ACHN (cell line): ENCODE measurements at places on chromosomes 2 and 18.

DNA sequence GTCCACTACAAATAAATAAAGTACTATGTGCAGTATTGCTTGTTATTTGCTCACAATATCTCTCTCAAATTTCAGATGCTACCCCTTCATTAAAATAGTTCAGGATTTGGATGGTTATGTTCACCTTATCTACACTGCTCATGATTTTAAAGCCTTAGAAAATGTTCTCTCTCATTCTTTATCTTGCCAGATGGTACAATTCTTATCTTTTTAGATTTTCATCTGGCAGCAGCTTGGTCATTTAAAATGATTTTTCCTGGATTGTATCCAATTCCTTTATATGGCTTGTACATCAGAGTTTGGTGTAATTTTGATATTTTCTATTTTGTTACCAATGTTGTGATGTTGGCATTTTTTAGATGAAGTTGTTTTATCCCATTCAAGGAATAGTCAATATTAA lies 10.1 kb upstream of the ADAM23 start:
- DNase-seq: no peak

GRCh38 chr18:4510711-4511110 lies 55.6 kb upstream of the DLGAP1 start:
- DNase-seq: no peak

- DNase-seq: no peak
Measured at GRCh38 chr2:217958206-217958883, 44.5 kb downstream of the TNS1 start.

DNA sequence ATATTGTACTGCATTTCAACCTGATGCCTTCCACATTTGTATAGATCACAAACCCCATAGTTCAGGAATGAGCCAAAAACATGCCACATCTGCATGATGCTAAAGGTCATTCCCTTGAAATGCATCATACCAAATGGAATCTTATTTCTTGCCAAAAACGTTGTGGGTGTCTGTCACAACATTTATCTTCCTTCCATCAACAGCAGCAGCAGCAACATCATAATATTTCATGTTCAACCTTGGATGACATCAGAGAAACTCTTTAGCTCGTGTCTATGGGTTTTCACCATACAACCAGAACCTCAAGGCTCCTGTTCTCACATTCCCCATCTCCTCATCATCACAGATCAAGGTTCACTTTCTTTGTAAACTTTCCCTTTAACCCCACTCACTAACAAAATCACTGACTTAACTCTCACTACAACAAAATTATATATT lies 221.3 kb upstream of the CTAGE1 start:
- DNase-seq: no peak

- DNase-seq: no peak
Measured at GRCh38 chr2:25558262-25558661, 115.1 kb downstream of the DTNB start.

- no peak for DNase-seq
Measured at GRCh38 chr2:5851410-5851809, 159.2 kb downstream of the SOX11 start.

GRCh38 chr18:79519751-79520477 lies 124.2 kb downstream of the NFATC1 start:
- DNase-seq: no peak

GRCh38 chr2:156338578-156338977 lies 6.1 kb upstream of the NR4A2 start:
- peak; percentile 45 for DNase-seq

DNA sequence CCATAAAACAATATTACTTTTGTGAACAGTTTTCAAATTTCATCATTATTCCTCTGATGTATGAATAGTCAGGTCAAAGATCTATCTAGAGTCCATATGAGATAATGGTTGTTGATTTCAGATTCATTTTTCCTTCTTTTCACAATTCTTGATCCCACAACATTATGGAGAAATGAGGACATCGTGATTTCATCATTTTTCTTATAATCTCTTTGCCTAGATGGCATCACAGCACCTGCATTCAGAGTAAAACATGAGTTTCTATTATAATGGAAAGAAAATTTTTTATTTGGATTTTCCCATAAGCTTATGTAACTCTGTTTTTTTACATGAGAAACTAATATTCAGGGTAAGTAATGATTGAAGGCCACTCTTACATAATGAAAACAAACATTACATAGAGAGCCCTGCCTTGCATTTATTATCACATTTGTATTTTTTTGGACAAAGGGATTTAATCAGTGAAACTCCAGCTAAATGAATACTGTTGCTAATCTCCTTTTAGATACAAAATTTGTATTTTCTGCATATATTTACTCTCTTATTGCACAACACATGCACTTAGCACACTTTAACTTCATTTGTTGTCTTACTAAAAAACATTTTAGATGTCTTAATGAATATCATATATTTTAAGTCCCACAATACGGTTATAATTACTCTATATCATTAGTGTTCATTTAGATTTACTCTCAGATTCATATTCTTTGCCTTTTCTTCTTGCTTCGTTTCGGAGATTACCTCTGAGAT lies 188.4 kb upstream of the KYNU start:
- no peak for DNase-seq

GRCh38 chr2:54760310-54760709 lies 36.8 kb downstream of the EML6 start:
- no peak for DNase-seq

DNA sequence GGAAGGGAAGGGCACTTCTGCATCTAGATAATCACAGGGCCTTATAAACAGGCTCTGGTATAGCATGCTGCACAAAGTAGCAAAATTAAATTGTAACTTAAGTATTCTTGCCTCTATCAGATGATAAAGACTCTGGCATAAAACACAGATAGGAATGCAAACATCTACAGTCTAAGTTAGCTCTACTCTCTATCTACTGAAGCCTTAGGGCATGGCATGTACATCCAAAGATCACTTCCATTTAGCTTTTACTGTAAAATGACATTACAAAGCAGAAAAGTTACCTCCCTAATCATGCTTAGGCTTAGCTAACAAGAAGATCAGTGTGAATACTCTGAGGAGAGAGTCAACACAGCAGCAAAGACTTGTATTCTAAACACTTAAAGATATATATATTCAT lies 90.7 kb downstream of the NOL10 start:
- no peak for DNase-seq

- DNase-seq: peak; percentile 27
Measured at GRCh38 chr18:34947711-34948125, 93.5 kb upstream of the MAPRE2 start.

DNA sequence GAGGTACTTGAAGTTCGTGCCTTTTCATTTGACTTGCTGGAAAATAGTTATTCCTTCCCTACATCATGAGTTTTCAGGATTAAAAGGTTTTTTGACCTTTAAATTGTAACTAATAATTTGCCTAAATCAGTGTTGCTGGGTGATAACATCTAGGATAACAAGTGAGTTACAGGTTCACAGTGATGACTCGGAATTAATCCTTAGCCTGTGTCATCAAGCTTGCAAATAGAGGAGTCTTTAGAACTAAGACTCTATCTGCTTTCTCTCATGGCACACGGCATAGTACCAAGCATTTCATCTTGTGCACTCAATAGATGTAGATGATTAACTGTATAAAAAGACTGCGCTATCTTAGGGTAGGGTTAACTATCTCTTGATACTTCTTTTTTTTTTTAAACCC lies 79.5 kb downstream of the CAMKMT start:
- no peak for DNase-seq

DNA sequence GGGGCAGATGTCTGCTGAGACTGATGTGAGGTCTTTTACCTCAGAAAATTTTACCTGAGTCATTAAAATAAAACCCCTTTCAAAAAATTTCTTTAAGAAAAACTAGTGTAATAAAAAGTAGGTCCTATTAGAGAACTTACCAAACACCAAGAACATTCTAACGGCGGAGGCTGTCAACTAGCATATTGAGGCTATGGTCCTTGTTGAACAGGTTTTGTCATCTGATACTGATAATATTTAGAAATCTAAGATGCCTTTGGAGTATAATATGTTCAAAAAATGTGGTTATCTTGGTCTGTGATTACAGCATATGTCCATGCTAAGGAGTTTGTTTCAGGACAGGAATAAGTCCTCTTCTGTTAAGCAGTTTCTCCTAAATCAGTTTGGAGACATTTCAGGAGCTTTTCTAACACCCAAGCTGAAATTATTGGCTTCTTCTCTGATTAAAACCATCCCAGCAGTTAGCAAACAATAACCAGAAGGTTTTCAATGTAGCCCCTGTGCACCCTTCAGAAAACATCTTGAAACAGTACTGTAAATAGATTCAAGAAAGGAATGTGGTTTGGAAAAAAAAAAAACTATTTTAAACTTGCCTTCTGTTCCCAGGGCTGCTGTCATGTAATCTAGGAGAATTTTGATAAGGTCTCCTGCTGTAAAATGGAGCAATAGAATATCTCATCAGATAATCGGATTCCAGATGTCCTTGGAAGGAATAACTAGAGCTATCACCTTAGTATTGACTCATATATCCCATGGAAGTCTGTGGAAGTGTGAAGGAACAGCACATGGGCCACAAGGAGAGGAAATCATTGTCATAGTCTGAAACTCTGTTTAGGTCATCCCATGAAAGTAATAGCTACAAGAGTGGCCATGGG lies 58.7 kb upstream of the B3GNT2 start:
- DNase-seq: no peak

DNA sequence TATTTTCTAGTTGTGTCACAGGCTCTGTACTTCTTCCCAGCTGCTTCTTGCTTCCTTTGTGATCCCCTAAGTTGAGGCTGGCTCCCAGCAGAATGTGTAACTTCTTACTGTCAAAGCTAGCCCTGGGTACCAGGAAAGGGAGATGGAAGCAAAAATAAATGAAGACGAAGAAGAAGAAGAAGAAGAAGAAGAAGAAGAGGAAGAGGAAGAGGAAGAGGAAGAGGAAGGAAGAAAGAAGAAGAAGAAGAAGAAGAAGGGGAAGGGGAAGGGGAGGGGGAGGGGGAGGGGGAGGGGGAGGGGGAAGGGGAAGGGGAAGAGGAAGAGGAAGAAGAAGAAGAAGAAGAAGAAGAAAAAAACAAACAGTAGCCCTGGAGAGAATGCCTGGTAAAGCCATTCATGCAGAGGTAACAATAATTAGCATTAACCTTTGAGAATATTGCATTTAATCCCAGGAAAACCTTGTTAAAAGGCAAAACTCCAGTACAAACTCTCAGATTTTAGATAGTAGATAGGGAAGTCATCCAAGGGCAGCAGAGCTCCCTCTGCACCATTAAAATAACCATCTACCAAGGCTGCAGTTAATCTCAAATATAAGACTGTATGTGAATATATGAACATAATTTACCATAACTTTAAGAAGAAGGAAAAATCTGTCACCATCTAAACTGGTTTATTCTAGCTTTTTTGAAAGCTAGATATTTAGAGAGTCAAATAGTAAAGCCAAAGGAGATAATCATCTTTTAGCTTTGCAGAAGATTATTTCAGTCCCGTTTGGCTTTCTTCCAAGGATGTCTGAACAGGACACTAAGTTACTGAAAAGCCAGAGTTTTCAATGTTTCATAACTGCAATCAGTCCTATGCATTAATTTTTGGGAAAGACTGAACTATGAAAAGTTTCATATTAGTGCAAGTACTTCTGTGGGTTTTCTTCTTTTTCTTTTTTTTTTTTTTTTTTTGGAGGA lies 44.3 kb upstream of the FBXO11 start:
- no peak for DNase-seq

DNA sequence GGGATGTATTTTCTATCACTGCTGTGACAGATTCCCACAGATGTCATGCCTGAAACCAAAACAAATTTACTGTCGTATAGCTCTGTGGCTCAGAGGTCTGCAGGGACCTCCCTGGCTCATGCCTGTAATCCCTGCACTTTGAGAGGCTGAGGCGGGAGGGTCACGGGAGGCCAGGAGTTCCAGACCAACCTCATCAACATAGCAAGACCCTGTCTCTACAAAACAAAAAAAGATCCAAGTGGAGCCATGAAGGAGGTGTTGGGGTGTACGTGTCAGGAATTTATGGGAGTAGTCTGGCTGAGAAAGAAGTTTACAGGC lies 51.0 kb upstream of the FAHD2A start:
- DNase-seq: no peak

GRCh38 chr2:5937851-5938565 lies 245.8 kb downstream of the SOX11 start:
- DNase-seq: no peak

DNA sequence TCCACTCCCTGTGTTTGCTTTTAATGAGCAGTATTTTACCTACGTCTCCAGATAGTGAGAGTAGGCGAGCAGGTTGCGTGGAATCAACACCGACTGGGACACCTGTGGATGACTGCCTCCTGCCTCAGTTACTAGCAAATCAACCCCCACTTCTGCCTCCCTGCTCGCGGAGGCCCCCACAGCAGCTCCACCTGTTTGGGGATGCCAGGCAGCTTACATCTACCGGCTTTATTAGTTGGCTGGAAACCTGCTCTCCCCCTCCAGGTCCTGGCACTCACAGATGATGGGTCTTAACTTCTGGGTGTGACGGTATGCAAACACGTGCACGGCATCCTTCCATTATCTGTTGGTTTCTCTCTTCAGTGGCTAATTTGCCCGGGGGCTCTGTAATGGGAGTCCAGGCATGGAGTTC lies 164.4 kb upstream of the SESTD1 start:
- DNase-seq: no peak

GRCh38 chr2:235217846-235218245 lies 266.0 kb downstream of the SH3BP4 start:
- no peak for DNase-seq
